Ovary (tissue), 10 donors: ENCODE measurements at places on chromosomes 11 and 22. TPM values are rescaled to one million over a fixed set of nuclear protein-coding genes. Genes with fewer than 3 reads are reported as not detected.

FAM227A gene
- 0.76 TPM for polyA plus RNA-seq

BBOX1 gene
- polyA plus RNA-seq: 0.37 TPM

STK33 gene
- 15.1 TPM for polyA plus RNA-seq

HMOX1 gene
- 71.4 TPM for polyA plus RNA-seq

C11orf16 gene
- polyA plus RNA-seq: not detected

RBMXL2 gene
- not detected for polyA plus RNA-seq

KCTD17 gene
- 25.0 TPM for polyA plus RNA-seq

FAM181B gene
- 1.4 TPM for polyA plus RNA-seq

ISX gene
- not detected for polyA plus RNA-seq

TRIM49 gene
- not detected for polyA plus RNA-seq

TMEM179B gene
- 91.7 TPM for polyA plus RNA-seq

DGAT2 gene
- 1.2 TPM for polyA plus RNA-seq

HTATIP2 gene
- 51.8 TPM for polyA plus RNA-seq

GALR3 gene
- not detected for polyA plus RNA-seq

KAT5 gene
- 56.1 TPM for polyA plus RNA-seq

UPB1 gene
- 0.15 TPM for polyA plus RNA-seq

POLR2F gene
- 101 TPM for polyA plus RNA-seq

DEUP1 gene
- 0.27 TPM for polyA plus RNA-seq

BATF2 gene
- polyA plus RNA-seq: 2.8 TPM
